ENCODE measurements at places on chromosomes 1 and 21.

DNA sequence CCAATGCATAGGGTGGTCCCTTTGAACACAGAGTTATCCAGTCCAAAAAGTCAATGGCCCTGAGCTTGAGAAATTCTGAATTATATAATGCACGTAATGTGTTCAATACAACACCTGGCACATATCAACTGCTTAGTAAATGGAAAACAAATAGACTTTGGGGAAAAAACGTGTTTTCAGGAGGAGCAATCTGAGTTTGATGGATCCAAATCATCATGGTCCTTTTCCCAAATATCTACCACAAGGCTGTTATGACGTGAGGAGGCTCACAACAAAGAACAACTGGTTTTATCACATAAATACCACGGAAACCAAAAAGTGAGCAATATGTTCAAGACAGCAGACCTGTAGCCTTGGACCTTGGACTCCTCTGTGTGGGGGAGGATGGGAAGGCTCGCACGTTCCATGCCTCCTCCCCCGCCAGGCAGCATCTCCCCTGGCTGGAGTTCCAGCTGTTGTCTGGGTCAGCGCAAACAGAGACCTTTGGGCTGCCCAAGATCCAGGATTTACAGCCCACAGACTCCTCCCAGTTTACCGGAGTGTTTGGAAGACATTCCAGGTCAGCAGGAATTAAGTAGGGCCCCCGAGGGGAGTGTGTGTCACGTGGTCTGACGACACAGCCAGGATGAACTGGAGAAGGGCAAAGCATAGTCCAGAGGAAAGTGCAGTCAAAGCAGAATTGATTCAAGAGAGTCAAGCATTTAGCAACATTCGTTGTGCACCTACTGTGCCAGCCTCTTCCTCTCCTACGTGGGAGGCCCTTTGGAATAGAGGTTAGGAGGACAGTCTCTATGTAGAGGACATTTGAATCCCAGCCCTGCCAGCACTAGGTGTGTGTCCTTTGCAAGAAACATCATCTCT lies 32.2 kb upstream of the MED18 start:
- no peak for DNase-seq

- no peak for DNase-seq
Observed at GRCh38 chr21:45135868-45136267, 61.5 kb downstream of the ADARB1 start.

- DNase-seq = no peak
Observed at GRCh38 chr1:19472174-19472573, 13.2 kb downstream of the CAPZB start.

GRCh38 chr1:79375352-79375751 lies 368.8 kb upstream of the ADGRL4 start:
- no peak for DNase-seq

GRCh38 chr21:44390886-44391285 lies 37.5 kb downstream of the TRPM2 start:
- DNase-seq = no peak

DNA sequence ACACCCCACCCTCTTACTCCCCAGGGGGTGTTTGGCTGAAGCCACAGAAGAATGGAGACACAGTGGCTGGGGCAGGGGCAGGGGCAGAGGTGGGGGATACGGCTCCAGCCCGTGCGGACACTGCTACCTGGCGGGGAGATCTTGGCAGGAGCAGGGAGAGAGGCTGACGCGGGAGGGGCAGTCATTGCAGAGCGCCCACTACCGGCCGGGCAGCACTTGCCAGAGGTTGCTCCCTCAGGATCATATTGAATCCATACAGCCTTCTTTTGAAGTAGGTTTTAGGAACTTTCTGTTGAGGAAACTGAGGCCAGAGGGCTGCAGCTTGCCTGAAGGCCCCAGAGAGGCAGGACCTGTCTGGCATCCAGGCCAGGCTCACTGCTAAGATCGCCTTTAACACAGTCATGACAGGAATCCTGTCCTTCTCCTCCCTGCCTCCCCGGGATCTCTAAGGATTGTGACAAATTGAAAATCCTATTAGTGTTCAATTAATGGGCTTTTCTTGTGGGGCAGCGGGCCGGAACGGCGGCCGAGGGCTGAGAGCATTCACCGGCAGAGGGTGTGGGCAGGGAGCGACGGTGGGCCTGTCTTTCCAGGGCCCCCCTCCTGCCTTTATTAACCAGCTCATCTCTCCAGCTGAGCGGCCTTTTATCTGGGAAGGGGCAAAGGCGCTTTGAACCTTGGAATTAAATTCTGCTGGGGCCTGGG lies 65.5 kb upstream of the WNT4 start:
- no peak for DNase-seq

DNA sequence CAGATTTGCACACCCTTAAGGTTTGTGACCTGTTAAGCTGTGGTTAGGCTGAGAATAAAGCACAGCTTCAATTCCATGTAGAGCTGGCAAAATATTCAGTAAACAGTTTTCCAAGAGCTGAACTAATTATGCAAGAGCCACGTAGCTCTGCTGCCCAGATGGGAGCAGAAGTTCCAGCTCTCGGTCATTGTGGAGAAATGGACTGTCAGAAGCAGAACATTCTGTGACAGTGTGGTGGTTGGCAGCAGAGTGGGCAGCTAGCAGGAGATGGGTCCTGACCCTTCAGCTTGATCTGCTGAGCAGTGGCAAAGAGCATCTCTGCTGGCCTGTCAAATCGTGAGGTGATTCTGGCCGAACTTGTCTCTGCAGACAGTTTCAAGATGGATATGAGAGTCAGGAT lies 23.2 kb downstream of the RHOU start:
- no peak for DNase-seq

DNA sequence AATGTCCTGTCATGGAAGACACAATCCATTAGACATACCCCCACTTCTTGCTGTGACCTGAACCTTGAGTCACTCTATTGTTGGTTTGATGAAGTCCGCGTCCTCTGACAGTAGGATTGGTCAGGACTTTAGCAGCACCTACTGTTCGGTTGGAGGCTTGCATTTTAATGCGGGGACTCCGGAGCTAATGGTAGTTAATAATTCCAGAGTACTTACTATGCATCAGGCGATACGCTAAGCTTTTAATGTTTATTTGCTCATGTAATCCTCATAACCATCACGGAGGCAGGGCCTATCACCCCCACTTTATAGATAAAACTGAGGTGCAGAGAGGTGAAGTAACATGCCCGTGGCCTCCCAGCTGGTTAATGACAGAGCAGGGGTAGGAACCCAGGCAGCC lies 7.9 kb upstream of the ELF3 start:
- DNase-seq = no peak

DNA sequence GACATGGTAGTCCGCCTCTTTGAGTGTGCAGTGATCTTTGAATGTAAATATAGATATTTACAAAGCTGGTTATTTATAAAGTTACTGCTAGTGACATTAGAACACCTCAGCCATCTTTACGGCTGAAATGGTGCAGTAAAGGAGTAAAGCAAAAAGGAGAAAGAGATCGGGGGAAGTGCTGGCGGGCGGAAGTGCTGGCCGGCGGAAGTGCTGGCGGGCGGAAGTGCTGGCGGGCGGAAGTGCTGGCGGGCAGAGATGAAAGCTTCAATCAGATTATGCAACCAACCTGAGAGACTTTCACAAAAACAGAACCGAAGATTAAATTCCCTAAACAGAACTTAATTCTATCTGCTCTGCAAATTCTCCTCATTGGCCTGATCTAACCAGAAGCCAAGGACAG lies 1.4 kb upstream of the OR14A16 start:
- no peak for DNase-seq

DNA sequence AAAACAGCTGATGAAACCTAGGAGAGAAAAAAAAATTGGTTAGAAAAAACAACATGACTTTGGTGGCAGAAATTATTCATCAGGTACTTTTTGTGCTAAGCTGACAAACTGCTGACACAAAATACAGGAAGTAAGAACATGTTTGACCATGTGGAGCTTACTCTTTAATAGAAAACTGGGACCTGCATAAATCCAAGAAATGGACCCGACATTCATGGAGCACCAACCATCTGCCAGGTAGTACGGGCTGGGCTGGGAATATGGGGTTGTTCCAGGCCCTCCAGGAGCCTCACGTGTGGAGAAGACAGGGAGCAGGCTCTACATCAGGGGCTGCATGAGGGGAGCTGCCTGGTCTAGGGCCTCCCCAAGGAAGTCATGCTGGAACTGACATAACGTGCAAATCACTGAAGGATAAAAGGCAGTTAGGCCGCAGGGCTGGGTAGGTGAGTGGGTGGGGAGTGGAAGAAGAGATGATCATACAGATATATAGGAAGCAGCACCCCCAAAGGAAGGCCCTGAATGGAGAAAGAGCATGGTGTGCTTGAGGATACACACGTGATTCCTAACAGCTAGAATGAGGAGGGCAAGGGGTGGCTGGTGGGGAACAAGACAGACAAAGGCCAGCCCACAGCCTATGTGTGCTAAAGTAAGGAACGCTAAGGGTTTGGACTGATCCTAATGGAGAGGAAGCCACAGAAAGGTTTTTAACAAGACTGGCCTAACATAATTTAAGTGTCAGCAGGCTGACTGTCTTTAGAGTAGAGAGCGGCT lies 26.1 kb downstream of the CD58 start:
- DNase-seq = no peak

DNA sequence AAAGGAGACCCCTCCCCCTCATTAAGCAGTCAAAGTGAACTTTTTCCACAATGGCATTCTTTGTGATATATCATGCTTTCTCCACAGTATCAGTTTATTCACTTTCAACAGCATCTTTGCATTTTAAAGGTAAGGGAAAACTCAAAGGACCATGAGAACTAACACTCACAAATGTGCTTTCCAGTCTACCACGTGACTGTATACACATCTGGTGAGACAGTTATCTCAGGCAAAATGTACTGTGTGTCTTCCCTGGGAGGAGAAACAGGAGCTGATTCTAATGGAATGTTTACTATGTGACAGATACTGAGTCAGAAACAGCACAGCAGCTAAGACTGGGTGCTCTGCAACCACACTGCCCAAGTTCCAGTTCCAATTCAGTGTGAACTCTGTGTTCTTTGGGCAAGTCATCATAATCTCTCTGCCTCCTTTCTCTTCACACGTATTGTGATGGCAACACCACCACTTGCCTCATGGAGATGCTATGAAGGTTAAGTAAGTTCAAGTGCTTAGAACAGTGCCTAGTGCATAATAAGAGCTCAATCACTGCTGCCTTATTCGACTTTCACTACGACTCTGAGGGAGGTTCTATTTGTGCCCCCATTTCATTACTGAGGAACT lies 79.0 kb downstream of the SLC45A1 start:
- DNase-seq = no peak

DNA sequence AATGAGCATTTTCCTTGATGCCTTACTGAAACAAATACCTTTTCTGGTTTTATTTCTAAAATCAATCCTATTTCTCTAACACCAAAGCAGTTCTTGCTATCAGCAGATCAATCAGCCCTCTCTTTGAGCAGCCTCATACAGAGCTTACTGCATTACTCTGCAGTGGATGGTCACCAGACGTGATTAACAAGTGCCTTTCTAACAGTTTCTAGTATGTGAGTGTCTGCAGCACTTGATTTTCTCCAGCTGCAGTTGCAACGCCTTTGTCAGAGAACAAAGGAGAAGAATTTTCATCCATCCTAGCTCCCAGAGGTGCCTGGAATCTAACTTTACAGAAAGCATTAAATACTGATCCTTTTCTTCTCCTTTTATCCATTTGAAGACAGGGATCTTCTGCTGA lies 177.3 kb upstream of the SGIP1 start:
- DNase-seq = no peak

- DNase-seq = no peak
Observed at GRCh38 chr1:37844536-37844935, 14.9 kb downstream of the MTF1 start.

GRCh38 chr21:32424191-32424535 lies 11.7 kb downstream of the EVA1C start:
- DNase-seq = no peak

DNA sequence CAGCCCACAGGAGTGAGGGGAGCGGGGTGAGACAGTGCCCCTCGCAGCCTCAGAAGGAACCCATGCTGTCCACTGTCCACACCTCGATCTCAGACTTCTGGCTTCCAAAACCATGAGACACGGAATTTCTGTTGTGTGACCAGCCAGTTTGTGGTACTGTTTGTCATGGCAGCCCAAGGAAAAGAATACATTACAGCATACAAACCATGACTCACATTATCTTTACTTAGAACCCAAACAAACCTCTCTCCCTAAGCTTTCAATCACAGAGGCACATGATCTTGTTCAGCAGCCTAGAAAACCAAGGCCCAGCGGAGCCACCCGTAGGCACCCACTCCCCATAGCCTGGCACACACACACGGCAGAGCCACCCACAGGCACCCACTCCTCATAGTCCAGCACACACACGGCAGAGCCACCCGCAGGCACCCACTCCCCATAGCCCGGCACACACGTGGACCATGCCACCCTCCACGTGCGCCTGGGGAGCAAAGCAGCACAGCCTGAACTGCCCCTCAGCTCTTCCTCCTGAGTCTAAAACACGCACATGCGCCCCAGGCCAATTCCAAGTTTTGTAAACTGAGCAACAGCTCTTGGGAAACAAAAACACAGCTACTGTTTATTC lies 458 bp upstream of the KRTAP10-4 start:
- DNase-seq = no peak

- DNase-seq = no peak
Observed at GRCh38 chr1:186272486-186272885, 102.6 kb downstream of the TPR start.

GRCh38 chr1:166129006-166129405 lies 37.8 kb downstream of the FAM78B start:
- no peak for DNase-seq

- DNase-seq = no peak
Observed at GRCh38 chr1:28160782-28161266, 15.7 kb downstream of the PTAFR start.

GRCh38 chr1:73635021-73635420 lies 563.0 kb downstream of the LRRIQ3 start:
- no peak for DNase-seq

DNA sequence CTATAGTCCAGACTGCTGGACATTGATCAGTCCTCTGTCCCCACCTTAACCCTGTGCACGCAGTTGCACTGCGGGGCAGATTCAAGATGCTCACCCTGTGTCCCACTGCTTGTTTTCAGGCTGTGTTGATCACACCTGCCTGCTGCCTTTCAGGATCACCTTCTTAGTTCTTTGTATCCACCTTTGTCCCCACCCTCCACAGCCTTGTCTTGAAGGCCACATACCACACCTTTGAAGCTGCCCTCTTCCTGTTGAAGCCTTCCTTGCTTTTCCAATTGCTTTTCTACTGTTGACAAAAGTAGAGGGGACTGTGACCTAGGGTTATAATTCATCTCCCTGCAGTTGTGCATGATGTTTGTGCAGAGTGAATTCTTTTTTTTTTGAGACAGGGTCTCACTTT lies 32.7 kb downstream of the UCK2 start:
- DNase-seq = no peak

GRCh38 chr1:227429447-227430359 lies 111.4 kb upstream of the CDC42BPA start:
- no peak for DNase-seq

DNA sequence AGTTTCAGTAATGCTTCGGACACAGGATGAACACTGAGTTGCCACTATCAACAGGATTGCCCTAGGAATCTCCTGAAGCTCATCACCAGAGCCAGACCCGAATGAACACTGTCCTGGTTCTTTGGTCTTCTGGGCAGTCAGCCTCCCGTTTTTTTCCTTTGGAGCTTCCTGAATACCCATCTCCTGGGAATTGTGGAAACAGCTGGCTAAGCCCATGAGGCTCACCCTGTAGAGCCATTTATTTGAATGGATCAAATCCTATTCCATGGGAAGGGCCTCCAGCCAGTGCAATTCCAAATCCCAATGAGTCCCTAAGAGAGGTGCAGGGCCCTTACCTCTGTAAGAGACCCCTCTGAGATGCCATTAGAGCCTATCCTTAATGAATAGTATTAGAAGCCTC lies 5.9 kb downstream of the RCSD1 start:
- no peak for DNase-seq

GRCh38 chr1:227374846-227375245 lies 56.6 kb upstream of the CDC42BPA start:
- DNase-seq = no peak
